T-helper 2 cell treated with Interferon-gamma antibody and Interleukin-4, amounts not matched to agents 5 μg/mL and 100 μg/mL, for 36 hours (primary cell): ENCODE measurements at places on chromosomes 7 and 10.

- DNase-seq, result no peak
- H3K27ac ChIP-seq, result no peak overlapping the region
- no peaks in the 10 kb centered on the region for H3K4me1 ChIP-seq
- no peaks in the 10 kb centered on the region for H3K27me3 ChIP-seq
- H3K36me3 ChIP-seq, result no peaks in the 10 kb centered on the region
Measured at GRCh38 chr7:39099146-39099545, 121.4 kb downstream of the POU6F2 start.

- no peak for DNase-seq
- H3K36me3 ChIP-seq, result no peaks in the 10 kb centered on the region
- peaks cover 4% of the 10 kb centered on the region for H3K4me1 ChIP-seq
- no peak overlapping the region for H3K27ac ChIP-seq
- no peak overlapping the region for H3K4me3 ChIP-seq
Measured at GRCh38 chr7:140275069-140275965, 98.5 kb upstream of the KDM7A start.

- H3K27ac ChIP-seq, result no peak overlapping the region
- H3K4me3 ChIP-seq, result no peak overlapping the region
- no peaks in the 10 kb centered on the region for H3K36me3 ChIP-seq
- DNase-seq, result no peak
Measured at GRCh38 chr10:36380538-36380937, 738.4 kb upstream of the FZD8 start.

GRCh38 chr10:124119946-124120345 is 26.5 kb upstream of the CHST15 start:
- no peak overlapping the region for H3K27ac ChIP-seq
- H3K36me3 ChIP-seq, result no peaks in the 10 kb centered on the region
- DNase-seq, result no peak
- H3K27me3 ChIP-seq, result no peaks in the 10 kb centered on the region

- H3K4me1 ChIP-seq, result no peaks in the 10 kb centered on the region
- no peak overlapping the region for H3K27ac ChIP-seq
- H3K27me3 ChIP-seq, result peaks cover 4% of the 10 kb centered on the region
- H3K36me3 ChIP-seq, result no peaks in the 10 kb centered on the region
Measured at GRCh38 chr7:115289971-115290370, 368.1 kb downstream of the MDFIC start.

DNA sequence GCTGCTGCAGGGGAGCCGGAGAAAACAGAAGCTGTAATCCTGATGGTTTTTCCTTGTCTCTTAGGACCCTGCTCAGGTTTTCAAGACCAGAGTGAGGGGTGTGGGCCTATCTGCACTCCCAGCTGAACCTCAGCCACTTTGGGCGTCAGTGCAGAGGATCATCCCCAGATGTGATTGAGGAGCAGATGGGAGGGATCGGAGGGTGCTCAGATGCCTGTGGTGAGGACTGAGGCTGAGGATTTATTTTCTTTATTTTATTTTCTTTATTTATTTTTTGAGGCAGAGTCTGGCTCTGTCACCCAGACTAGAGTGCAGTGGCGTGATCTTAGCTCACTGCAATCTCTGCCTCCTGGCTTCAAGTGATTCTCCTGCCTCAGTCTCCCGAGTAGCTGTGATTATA is 13.9 kb downstream of the COL26A1 start:
- no peak overlapping the region for H3K4me3 ChIP-seq
- H3K27me3 ChIP-seq, result peaks cover 14% of the 10 kb centered on the region
- H3K27ac ChIP-seq, result no peak overlapping the region
- DNase-seq, result no peak

DNA sequence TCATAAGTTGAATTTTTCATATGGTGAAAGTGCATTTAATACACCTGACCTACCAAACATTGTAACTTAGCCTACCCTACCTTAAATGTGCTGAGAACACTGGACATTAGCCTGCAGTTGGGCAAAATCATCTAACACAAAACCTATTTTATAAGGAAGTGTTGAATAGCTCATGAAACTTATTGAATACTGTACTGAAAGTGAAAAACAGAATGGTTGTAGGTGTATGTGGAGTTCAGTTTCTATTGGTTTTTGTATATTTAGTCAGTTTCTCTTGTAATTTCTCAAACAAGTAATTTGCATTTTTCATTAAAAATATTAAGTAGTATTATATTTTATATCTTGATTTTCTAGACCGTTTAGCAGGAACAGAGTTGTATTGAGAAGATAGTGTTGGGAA is 15.3 kb downstream of the CCDC7 start:
- H3K27ac ChIP-seq, result no peak overlapping the region
- peaks cover 40% of the 10 kb centered on the region for H3K36me3 ChIP-seq
- no peak overlapping the region for H3K4me3 ChIP-seq
- no peak for DNase-seq

DNA sequence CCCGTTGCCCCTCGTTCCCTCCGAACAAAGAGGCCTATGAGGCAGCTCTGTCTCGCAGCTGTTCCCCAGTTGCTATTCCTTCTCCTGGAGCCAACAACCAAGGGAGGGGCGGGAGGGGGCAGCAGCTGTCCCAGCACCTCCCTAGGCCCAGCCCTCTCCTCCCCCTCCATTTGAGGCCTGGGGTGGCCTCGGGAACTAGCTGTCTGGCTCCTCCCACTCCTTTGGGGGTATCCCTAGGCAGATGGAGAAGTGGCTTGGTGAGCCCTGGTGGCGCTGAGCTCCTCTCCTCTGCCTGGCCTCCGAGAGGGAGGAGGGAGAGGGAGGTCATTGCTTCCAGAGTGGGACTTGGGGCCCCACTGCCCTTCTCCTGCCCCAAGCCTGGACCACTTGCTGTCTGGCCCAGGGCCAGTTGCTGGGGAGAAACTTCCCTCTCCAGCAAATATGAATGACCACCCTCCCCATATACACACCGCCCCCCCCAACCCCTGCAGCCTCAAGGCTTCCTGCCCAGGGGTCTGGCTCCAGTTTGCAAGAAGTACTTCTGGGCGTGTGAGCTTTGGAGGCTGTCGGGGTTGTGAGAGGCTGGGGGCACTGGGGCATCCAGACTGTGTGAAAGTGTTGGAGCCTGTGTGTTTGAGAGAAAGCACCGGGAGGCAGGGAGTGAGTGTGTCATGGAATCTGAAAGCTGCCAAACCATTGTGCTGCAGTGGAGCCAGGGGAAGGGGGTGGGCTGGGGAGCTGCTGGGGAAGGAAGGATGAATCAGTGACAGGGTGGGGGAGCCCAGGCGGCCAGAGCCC is 3.1 kb downstream of the FLNC start:
- H3K4me3 ChIP-seq, result no peak overlapping the region
- H3K27me3 ChIP-seq, result peaks cover 42% of the 10 kb centered on the region
- DNase-seq, result no peak
- H3K4me1 ChIP-seq, result peaks cover 2% of the 10 kb centered on the region
- no peak overlapping the region for H3K27ac ChIP-seq
- H3K36me3 ChIP-seq, result no peaks in the 10 kb centered on the region

GRCh38 chr10:129626309-129626708 is 159.3 kb downstream of the MGMT start:
- H3K4me1 ChIP-seq, result no peaks in the 10 kb centered on the region
- DNase-seq, result no peak
- no peaks in the 10 kb centered on the region for H3K36me3 ChIP-seq
- no peak overlapping the region for H3K4me3 ChIP-seq
- H3K27me3 ChIP-seq, result no peaks in the 10 kb centered on the region
- H3K27ac ChIP-seq, result no peak overlapping the region
